ENCODE measurements at places on chromosomes 4 and X.

- no peak for DNase-seq
Observed at GRCh38 chr4:99134586-99134985, 9.5 kb downstream of the ADH4 start.

DNA sequence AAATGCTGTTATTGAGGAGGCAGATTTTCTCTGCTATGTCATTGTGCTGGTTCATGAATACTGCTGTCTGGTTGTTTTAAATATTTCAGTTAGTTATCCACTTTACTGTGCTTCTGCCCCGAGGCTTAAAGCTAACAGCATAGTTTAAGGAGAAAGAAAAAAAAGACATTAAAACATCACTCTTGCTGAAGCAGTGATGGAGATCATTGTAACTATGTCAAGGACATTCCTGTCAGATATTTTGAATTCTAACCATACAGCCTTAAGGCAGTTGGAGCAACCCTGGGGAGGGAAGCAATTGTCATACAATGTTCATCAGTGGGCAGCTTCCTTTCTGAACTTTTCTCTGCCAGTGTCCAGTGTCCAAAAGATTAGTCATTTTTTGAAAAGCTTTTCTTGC is 199.0 kb upstream of the DDX53 start:
- no peak for DNase-seq

DNA sequence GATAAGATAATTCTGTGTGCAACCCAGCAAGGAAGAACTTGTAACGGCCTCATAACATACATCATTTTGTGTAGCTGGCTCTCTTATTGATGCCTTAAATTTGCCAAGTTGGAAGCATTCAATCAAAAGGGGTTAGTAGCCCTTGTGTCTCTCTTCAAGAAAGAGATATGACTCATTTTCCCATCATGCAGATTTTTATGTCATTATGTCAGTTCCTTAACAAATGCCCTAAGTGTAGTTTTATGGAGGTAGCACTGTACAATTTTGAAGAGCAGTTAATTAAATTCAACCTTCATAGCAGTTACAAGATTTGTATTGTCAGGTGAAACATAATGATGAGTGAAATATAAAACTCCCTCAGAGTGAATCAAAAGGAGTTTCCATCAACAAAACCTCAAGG is 215.6 kb downstream of the GRIA3 start:
- no peak for DNase-seq

DNA sequence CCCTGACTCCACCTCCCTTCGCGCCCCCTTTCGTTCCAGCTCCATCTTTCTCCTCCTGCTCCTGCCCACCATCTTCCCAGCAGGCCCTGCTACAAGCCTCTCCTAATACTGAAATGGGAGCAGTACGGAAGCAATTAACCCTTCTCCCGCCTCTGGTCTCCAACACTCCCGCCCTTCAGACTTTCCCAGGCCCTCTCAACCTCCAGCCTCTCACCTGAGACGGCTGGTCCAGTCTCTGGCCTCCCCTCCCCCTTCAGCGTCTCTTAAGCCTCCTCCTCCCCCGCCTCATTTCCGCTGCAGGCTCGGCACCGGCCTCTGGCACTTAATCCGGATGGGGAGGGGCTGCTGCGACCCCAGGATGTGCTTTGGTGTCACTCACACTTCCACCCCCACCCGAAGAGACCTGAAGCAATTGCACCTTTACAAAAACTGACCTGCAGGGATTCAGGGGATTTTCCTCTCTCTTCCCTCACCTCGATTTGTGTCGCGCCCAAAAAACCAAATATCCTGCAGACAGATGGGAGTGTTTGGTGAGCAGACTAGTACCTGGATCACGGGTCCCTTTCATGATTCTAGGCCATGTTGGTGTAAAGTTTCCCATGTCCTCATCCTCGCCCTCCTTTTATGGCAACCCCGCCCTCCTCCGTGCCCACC is 657 bp downstream of the TCEAL8 start:
- peak; percentile 3 for DNase-seq

DNA sequence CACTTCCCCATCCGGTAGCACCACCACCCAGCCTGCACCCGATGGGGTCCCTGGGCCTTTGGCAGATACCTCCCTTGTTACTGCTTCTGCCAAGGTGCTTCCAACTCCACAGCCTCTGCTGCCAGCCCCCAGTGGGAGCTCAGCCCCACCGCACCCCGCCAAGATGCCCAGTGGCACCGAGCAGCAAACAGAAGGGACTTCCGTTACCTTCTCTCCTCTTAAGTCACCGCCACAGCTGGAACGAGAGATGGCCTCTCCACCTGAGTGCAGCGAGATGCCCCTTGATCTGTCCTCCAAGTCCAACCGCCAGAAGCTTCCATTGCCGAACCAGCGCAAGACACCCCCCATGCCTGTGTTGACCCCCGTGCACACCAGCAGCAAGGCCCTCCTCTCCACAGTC is 31.9 kb downstream of the BCORL1 start:
- no peak for DNase-seq
